ENCODE measurements at places on chromosomes 16 and 17.

GRCh38 chr17:44473367-44473766, 29.8 kb downstream of the GPATCH8 start:
- no peak for DNase-seq

DNA sequence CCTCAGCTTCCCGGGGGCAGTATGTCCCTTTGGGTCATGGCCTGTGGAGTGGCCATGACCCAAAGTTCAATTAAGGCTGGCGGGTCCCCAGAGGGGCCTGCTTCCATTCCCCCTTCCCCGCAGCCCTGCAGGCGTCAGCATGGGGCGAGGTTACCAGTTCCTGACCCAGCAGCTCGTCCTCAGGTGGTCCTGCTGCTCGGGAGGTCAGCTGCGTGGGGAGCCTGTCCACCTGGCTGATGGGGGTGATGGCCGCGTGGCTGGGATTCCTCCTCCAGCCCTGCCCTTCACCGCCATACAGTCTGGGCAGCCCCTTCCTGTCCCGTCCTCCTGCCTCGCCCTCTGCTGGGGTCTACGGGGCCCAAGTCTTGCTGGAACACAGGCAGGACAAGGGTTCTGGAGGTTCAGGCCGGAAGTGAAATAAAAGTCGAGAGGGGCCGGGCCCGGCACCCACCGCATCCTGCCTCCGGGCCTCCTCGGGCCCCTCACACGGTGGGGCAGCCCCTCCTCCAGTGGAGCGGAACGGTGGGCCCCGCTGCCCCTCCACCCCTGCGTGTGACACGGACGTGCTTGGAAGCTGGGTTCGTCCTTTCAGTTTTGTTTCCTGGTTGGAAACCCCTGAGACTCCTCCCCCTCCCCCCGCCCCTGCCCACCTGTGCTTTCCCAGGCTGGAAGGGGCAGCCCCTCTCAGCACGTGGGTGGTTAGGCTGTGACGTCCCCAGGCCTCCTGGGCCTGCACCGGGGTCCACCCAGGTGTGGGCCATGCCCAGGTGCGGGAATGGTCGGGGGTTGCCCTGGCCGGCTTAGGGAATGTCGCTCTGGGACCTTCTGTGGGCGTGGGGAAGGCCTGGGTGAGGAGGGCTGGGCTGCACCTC, 6.8 kb downstream of the UBALD2 start:
- DNase-seq = peak; percentile 73

DNA sequence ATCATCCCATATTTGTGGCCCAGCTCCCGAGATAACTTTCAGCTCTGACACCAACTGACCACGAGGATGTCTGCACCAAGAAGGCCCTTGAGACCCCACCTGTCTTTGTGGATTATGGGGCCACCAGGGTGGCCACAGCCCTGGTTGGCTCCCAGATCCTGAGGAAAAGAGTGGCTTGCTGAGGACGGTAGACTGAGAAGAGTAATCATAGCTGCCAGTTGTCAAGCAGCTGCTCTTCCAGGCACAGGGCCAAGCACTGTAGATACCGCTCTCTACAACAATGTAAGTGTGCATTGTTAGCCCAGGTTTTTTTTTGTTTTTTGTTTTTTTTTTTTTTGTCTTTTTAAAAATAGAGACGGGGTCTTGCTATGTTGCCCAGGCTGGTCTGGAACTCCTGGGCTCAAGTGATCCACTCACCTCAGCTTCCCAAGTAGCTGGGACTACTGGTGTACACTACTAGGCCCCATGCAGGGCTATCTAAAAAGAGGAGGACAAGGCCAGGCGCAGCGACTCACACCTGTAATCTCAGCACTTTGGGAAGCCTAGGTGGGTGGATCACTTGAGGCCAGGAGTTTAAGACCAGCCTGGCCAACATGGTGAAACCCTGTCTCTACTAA, 9.6 kb downstream of the ZNF205 start:
- DNase-seq = no peak

DNA sequence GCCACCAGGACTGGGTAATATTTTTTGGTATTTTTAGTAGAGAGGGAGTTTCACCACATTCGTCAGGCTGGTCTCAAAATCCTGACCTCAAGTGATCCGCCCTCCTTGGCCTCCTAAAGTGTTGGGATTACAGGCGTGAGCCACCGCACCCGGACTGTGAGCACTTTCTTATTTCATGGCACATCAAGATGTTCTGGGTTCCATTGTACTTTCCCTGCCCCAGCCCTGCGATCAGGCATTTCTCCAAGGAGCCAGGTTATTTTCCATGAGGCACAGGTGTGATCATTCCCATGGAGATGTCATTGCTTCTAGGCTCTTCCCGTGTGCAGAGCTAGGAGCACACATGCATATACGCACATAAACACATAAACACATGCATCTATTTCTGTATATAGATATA, 2.6 kb upstream of the ANKRD40CL start:
- DNase-seq = no peak

DNA sequence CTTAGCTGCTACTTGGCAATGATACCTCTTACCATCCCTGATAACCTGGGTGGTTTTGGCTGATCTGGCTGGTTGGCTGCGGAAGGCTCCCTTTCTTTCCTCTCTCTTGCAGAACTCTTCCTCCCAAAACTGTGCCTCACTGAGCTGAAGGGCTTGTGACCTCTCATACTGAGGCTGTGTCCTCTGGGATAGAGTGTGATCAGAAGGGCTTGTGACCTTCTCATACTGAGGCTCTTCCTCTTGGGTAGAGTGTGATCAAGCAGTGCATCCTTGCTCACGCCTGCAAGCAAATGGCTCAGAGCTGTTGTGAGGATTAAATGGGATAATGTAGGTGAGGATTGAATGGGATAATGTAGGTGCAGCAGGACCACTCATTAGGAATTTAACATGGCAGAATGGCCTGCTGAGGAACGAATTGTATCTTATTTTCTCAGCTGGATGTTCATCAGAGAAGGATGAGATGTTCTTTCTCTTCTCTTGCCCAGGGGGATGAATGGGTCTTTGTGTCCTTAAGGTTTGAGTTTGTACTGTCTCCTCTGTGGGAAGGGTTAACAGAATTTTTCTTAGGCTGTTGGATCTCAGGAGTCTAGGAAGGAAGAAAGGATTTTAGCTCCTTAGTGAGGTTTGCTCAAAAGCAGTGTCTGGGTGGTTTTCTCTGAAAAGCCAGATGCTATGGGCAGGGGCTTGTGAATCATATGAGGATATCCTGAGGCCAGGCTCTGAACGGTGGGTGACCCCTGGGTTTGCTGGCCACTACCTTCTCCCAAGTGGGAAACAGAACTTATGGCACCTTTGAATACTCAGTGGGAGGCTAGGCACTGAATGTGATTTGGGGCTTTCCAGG, 130.0 kb upstream of the HS3ST2 start:
- DNase-seq = no peak

DNA sequence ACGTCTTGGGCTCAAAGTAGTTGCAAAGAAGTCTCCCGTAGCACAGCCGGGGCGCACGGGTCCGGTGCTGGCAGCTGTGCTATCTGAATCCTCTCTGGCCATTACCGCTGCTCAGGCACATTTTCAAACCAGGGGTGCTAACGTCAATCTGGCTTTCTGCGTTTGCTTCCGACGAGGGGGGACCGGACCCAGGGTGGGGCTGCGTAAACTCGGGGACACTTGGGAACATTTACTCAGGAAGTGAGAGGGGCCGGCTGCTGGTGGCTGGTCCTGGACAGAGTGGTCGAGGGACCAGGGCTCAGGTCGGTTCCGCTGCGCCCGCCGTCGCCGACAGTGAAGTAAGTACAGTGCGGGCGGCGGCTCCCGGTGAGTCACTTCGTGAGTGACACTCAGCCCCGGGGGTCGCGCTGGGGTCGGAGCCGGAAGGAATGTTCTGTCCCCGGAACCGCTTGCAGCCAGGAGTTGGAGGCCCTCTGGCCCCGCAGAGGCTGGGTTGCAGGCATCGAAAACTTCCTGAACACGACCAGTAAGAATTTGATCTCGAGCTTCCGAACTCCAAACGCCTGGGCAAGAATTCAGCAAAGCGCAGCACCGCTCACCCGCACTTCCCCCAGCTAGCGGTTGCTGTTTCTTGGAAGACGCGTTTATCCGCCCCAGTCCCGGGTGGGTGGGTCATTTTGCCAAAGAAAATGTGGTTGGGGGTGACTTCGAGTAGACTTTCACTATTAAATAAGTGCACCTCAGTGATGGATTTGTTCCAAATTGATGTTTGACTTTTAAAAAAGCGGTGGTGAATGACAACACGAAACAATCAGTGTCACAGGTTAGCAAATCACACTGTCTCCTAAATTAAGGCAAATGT, 1.4 kb upstream of the HS3ST3B1 start:
- no peak for DNase-seq

GRCh38 chr16:12609937-12610699, 193.6 kb downstream of the CPPED1 start:
- no peak for DNase-seq

- DNase-seq = no peak
Observed at GRCh38 chr17:28173031-28173561, 130.6 kb downstream of the NLK start.

- no peak for DNase-seq
Observed at GRCh38 chr17:50149091-50149416, 1.4 kb downstream of the PPP1R9B start.

GRCh38 chr17:11692688-11693087, 94.4 kb downstream of the DNAH9 start:
- no peak for DNase-seq

DNA sequence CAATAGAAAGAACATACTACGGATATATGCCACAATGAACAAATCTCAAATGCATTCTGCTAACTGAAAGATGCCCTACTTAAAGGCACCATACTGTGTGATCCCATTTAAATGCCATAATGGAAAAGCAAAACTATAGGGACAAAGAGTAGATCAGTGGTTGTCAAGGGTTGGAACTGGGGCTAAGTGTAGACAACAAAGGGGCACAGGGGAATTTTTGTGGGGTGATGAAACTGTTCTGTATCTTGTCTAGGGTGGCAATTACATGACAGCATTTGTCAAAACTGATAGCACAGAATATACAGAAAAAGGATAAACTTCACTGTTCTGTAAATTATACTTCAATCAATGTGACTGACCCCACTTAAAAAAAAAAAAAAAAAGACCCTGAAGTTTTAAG, 17.7 kb downstream of the GFOD2 start:
- no peak for DNase-seq

DNA sequence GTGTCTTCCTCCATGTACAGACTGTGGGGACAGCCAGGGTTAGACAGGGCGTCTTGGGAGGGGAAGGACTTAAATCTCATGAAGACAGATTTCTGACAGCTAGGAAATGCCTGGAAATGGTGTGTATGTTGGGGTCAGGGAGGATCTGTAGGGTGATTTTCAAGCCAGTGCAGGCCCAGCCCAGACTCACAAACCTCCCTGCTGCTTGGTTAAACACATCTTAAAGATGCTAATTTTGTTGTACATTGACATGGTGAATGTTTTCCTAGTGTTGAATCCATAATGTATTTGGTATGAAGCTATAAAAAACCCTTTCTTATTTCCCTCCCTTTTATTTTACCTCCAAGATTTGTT, 238.3 kb downstream of the CCDC182 start:
- DNase-seq = no peak

GRCh38 chr17:68596411-68596945, 4.7 kb downstream of the FAM20A start:
- DNase-seq = no peak

- DNase-seq = no peak
Observed at GRCh38 chr17:77346765-77347164, 206.0 kb downstream of the SEC14L1 start.

- DNase-seq = no peak
Observed at GRCh38 chr17:2755891-2756724, 6.7 kb upstream of the CCDC92B start.

GRCh38 chr16:13127144-13127543, 225.7 kb downstream of the SHISA9 start:
- DNase-seq = no peak

DNA sequence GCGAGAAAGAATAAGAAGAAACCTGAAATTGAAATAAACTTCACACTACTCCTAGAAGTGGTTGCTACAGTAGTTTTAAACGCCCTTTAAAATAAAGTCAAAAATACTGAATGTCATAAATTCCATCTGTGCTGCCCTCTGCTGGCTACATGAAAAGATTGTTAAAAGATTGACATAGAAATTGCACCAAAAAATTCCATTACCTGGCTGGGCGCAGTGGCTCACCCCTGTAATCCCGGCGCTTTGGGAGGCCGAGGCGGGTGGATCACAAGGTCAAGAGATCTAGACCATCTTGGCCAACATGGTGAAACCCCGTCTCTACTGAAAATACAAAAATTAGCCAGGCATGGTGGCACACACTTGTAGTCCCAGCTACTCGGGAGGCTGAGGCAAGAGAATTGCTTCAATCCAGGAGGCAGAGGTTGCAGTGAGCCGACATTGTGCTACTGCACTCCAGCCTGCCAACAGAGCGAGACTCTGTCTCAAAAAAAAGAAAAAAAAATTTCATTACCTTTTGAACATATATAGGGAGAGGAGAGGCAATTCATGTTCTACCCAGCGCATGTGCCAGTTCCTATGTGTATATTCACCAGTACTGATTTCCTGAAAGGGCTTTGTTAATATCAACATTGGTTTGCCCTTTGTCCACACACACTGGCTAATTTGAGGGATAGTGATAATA, 36.5 kb downstream of the CYTH1 start:
- peak; percentile 45 for DNase-seq

- DNase-seq = no peak
Observed at GRCh38 chr16:22782314-22782713, 31.6 kb upstream of the HS3ST2 start.

- no peak for DNase-seq
Observed at GRCh38 chr16:85054948-85055492, 27.4 kb downstream of the KIAA0513 start.

GRCh38 chr17:43316522-43317142, 82.2 kb upstream of the ARL4D start:
- no peak for DNase-seq

GRCh38 chr16:8675183-8676159, 1.1 kb downstream of the ABAT start:
- DNase-seq = peak; percentile 6

- no peak for DNase-seq
Observed at GRCh38 chr17:73320601-73321264, 8.9 kb upstream of the CDC42EP4 start.

DNA sequence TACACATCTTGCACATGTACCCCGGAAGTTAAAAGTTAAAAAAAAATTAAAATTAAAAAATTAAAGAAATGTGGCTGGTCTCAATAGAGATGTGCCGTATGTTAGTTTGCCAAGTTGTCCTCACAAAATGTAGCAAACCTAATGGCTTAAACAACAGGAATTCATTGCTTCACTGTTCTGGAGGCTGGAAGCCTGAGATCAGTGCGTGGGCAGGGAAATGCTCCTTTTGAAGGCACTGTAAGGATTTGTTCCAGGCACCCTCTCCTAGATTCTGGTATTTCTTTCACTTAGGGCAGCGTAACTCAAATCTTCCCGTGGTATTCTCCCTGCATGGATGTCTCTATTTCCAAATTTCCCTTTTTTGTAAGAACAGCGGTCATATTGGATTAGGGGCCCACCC, 32.7 kb upstream of the MON1B start:
- DNase-seq = no peak

GRCh38 chr17:49229805-49230600, 584 bp downstream of the PHOSPHO1 start:
- no peak for DNase-seq

DNA sequence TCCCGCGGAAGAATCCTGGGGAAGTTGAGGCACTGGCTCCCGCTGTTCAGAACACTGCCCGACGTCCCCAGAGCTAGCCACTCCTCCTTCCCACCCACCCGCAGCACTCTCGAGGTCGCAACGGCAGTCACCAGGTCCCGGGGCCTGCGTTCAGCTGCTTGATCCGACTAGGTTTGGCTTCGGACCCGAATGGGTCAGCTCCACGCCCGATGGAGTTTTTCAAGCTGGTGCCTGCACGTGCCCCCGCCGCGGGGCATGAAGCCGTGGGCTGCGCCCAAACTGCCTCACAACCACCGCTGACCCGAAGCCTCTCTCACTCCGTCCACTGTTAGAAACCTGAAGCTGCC, 12.4 kb upstream of the ODF4 start:
- no peak for DNase-seq
